ENCODE measurements at places on chromosomes 12 and 14. TPM values are rescaled to one million over a fixed set of nuclear protein-coding genes. Genes with fewer than 3 reads are reported as not detected.

DNA sequence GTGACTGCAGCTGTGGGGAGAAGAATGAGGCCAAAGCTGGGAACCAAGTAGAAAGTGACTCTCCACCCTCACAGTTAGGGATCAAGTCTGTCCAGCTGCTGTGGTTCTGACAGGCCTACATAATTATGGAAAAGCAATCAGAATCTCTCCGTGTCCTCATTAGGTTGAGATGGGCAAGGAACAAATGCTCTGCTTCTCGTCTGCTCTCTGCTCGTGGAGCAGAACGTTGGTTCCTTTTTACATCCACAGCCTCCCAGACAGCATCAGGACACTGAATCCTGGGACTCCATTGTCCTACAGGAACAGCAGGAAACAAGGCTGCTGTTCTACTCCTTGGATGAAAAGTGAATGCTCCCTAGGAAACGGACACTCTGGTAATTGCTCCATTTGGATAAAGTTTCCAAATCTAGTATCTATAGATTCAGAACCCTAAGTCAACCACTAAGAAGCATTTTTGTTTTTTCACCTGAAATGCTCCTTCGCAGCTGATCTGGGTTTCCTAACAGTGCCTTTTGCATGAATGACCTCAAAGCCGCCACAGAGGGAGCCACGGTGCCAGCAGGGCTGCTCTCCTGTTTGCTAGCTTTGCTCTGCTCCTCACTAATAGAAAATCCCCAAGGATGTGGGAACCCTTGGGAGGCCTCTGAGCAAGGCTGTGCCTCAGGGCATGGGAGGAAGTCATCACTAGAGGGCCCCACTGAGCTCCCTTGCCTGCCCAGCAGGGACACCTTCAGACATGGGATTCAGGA, 102.0 kb downstream of the EGLN3 start:
- peak; percentile 71 for DNase-seq

DNA sequence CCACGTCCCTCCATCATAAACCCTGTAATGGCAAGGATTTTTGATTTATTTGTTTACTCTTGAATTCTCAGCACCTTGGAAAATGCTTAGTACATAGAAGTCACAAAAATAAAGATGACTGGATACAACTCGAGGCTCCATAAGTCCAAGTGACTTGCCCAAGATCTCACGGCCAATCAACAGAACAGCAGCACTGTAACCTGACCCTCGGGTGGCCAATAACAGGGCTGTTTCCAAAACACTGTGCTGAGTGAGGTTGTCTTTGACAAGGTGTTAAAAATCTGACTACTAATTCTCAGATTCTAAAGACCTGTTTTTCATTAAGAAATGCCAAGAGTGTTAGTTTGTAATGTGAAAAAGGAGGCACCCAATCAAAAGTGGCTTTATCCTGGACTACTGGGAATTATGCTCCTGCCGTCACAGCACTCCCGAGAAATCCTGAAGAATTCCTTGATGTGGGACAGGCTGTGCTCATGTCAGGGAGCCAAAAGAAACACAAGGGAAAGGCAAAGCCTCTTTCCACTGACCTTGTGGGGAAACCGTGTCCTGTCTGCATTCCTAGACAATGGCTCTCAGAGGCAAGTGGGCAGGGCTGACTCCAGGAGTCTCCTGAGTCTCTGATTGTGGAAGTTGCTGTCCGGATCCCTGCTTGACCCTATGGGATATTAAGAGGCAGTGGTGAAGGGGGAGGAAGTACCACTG, 204.7 kb upstream of the PELI2 start:
- no peak for DNase-seq

DNA sequence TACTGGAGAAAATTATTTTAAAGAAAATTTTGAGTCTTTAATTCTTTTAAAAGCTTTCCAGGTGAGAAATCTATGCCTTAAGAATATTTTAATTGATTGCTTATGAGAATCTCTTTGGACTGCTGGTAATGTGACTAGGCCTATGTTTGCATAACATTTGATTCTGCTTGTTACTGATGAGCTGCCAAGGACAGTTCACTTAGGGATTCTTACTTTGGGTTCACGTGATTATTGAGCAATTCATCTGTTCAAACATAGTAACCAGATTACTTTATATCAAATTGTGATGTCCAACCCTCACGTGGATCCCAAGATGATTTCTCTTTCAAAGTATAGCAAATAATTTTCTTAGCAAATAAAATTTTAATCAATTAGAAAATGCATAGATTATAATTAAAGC, 27.4 kb upstream of the ABCD2 start:
- no peak for DNase-seq

GRCh38 chr14:62954165-62954564, 91.1 kb downstream of the KCNH5 start:
- no peak for DNase-seq

- DNase-seq = no peak
Measured at GRCh38 chr12:96457191-96457930, 32.0 kb upstream of the CFAP54 start.

DNA sequence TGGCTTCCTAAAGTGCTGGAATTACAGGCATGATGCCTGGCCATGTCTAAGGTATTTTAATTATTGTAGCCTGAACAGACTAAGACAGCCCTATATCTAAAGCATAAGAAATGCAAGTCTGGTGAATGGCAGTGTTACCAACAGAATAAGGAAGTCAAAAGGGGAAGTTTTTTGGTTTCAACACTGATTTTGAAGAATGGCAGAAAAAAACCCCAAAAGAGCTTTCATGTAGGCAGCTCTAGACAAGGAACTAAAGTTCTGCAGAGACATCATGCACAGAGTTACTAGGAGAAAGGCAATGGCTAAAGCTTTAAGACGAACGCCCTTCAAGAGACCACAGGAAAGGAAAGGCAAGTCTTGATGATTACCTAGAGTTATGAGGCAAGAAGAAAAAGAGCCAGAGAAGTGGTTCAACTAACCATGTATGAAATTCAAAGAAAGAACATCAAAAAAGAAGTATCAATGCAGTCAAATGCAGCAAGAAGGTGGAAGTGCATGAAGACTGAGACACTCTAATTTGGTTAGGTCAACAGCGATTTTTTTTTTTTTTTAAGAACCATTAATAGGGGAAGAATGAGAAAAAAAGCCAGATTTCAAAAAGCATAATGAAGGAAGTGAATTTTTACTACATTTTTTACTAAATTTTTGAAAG, 50.8 kb downstream of the RPS6KA5 start:
- DNase-seq = no peak

DNA sequence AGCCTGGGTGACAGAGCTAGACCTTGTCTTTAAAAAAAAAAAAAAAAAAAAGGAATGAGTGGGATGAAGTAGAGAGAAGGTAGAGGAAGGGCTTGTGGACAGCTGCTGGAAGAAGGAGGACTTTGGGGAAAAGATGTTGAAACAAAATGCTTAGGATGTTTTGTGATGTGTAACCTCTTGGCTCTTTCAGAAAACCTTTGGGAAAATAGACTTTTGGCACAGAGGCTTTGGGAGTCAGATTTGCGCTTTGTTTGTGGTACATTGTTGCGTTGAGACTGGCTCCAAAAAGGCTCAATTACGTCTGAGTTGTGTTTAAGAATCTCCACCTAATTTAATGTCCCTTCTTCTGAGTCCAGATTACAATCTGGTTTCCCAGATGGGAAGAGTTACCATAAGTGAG, 32.9 kb upstream of the SPTLC2 start:
- DNase-seq = no peak

GRCh38 chr14:105499256-105500035, 8.4 kb downstream of the TEDC1 start:
- peak; percentile 14 for DNase-seq

- no peak for DNase-seq
Measured at GRCh38 chr14:99034711-99035171, 237.3 kb downstream of the BCL11B start.

- no peak for DNase-seq
Measured at GRCh38 chr12:116146386-116146785, 131.1 kb downstream of the MED13L start.

GRCh38 chr12:65152596-65152995, 16.8 kb upstream of the LEMD3 start:
- DNase-seq = no peak

- DNase-seq = no peak
Measured at GRCh38 chr12:25463521-25463920, 89.6 kb downstream of the LMNTD1 start.

GRCh38 chr12:113186666-113187325, 1.3 kb downstream of the RITA1 start:
- no peak for DNase-seq

Gene RD3L
- 19.9 TPM for total RNA-seq

Gene GARIN6
- total RNA-seq = not detected

Gene ALDH1L2
- total RNA-seq = 2.1 TPM

Gene ADAMTS20
- not detected for total RNA-seq

Gene SCN8A
- 0.46 TPM for total RNA-seq

Gene ACSM4
- total RNA-seq = not detected

Gene NELL2
- total RNA-seq = 0.38 TPM

Gene CTSG
- 0.66 TPM for total RNA-seq

Gene KIF26A
- 6.5 TPM for total RNA-seq

Gene RTN1
- total RNA-seq = 5.5 TPM
